Stimulated activated CD4-positive, alpha-beta T cell treated with anti-CD3 and anti-CD28 coated beads, Interleukin-1b, Interleukin-23, amount 100 ng/mL, for 1 hour (primary cell): ENCODE measurements at places on chromosomes 5 and 9.

GRCh38 chr5:142215915-142216681 lies 107.5 kb downstream of the NDFIP1 start:
- no peak for DNase-seq

DNA sequence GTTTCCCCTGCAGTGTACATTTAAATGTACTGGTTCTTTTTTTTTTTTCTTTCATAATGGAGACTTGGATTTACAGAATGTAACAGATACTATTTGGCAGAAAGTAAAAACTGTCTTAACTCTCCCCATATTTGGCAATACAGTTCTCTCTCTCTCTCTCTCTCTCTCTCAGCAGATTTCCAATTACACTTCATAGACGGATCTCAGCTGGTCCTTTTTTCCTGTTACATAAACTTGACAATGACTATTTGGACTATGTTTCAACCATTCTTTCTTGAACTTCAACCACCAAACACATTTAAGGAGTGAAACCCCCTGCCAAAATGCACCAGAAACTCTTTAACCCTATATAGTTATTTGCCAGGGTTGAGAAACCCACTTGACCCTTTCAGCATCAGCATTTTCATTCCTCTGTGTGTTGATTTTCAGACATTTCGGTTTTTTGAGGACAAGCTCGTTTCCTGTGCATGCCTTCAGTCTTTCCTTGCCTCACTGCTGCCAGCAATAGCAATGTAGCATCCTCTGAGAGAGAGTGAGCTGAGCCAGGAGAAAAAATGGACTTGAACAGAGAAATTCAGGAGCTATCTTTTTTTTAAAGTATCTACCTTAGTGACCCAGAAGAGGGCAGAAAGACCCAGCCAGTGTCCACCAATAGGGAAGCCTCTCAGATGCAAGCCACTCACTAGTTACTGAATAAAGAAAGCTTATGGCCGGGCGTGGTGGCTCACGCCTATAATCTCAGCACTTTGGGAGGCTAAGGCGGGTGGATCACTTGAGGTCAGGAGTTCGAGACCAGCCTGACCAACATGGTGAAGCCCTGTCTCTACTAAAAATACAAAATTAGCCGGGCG lies 26.0 kb upstream of the GNA14 start:
- no peak for DNase-seq

GRCh38 chr5:128665747-128666355 lies 127.8 kb upstream of the FBN2 start:
- DNase-seq: no peak

GRCh38 chr5:763397-763796 lies 21.1 kb downstream of the ZDHHC11B start:
- no peak for DNase-seq

- DNase-seq: no peak
Measured at GRCh38 chr9:137763271-137763955, 114.2 kb upstream of the CACNA1B start.

DNA sequence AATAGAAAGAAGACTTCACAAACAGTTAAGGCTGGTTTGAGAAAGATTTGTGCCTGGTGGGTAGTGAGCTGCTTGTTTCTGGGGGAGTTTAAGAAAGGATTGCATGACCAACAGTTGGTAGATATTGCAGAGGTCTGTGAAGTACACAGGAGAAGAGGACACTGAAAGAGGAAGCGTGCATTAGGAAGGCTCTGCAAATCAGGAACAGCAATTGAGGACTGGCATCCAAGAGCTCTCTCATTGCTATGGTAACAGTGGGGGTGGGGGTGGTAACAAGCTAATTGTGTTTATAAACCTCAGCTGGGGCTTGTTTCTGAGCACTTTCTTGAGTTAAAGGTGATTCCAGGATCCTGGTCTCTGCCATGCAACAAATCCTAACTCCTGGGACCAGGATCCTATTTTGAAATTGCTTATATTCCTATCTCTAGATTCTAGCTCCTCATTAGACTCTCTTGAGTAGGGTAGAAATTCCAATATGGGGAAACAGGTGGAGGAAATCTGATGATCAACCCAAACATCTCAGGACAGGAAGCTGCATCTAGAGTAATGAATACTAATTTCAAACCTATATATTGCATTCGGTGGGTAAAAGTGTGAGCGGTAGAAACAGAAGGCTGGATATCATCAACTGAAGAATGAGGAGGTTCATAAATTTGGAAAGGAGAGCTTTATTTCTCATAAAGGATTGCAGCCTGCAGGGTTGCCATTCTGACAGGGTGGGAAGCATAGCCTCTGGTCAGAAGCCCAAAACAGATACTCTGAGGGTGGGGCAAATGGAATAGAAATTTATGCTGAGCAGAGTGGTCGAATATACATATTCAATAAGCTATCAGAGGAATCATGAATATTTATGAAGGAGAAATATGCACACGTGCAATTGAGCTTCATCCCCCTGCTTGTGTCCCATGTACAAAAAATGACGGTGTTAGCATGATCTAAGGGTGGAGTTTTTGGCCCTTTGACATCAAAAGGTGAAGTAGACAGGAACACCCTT lies 79.4 kb downstream of the PTTG1 start:
- DNase-seq: no peak

DNA sequence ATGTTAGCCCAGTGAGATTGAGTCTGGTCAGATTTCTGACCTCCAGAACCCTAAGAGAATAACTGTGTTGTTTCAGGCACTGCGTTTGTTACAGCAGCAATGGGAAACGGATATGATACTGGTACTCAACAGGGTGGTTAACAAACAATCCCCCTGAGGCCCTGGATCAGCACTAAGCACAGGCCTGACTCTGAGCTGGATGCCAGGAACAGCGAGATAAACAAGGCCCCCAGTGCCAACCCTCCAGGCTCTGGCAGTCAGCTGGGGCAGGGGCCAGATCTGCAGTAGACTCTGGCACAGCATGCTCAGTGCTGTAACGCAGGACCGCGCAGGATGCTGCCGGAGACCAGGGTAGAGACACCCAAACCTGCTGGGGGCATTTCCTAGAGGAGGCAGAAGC lies 22.1 kb downstream of the CPLX2 start:
- DNase-seq: no peak

DNA sequence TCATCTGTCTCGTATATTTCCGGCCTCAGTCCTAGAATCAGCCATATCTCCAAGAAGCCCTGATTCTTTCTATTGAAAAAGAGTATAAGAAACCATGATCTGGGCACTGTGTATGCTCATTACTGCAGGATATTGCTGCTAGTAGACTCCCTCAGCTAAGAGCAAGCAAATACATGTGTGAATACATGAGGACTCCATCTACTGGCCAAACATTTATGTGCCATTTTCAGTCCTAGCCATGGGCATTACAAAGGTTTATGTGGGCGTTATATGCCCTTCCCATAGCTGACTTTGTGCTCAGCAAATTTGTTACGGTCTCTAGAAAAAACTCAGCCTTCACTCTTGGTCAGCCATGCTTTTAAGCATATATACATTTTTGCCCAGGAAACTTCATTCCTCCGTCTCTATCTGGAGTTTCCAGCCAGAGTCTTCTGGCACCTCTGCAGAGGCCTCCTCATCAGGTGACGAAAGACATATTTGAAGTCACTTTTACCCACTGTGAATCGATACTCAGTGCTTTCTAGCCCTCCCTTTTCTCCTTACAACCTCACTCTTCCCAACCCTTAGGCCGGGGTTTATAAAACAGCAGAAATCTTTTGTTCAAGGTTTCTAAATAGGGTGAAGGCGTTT lies 1495.6 kb upstream of the CDH6 start:
- no peak for DNase-seq

DNA sequence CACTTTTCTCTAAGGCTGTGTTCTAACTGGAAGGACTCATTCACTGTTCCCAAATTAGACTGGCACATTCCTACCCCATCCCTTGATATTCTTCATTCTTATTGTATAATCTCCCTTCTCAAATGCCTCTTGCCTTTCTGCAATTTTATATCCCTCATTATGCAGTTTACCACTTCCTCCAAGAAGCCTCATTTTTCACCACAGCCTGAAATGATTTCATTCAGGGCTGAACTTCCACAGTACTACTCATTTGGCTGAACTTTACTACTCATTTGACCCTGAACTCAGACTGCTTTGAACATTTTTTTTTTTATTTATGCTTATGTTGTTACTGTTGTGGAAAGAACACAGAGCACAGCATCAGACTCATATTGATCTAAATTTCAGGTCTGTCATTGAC lies 32.7 kb downstream of the GRIA1 start:
- DNase-seq: no peak

- no peak for DNase-seq
Measured at GRCh38 chr5:170077526-170077925, 28.2 kb upstream of the FOXI1 start.

GRCh38 chr5:143755966-143756365 lies 56.0 kb upstream of the HMHB1 start:
- DNase-seq: no peak

DNA sequence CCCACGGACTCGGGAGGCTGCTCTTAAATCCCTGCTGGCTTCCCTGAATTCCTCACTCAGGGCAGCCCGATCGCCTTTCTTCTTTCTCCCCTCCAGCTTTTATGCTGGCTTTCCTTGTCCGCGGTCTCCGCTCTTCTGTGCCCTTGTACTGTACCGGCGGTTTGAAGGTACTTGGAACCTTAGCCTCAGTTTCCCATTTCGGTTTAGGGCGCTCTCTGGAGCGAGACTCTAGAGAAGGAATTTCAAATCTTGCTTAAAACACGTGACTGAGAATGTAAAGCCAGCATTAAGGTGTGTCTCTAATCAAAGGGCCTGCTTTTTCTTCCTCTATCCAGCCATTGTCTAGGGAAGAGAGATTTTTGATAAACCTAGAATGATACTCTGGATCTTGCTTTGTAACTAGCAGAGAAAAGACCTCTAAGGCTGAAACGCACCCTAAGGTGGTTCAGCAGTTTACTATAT lies 650 bp downstream of the GPR107 start:
- no peak for DNase-seq

DNA sequence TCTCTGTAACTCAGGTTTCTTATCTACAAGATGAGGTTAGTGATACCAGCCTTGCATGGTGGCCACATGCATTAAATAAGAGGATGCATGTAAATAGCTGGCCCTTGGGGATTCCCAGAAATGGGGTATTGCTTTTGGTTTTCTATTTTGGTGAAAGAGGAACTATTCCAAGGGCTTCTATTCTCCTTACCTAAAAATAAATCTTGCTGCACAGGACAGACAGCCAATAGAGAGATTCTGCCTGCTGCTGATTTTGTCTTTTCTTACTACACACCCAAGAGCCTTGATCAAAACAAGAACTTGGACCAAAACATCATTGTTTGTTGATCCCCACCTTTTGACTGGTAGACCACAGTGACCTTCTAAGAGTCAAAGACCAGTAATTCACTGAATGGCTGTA lies 161.8 kb downstream of the PJA2 start:
- no peak for DNase-seq

DNA sequence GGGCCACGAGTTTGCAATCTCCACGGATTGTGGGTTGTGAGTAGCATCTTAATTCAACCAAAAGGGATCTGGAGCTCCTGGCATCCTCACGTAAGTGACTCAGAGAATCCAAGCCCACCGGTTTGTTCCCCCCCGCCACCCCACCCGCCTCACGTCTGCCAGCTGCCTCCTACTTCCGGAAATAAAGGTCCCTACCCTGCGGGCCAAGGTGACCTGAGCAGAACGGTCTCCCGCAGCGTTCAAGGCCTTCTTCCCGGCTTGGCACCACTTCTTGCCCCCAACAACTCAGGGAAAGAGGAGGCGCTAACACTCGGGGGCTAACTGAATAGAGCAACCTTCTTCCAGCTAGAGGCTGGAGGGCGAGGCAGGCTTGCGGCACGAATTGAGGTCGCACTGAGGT lies 8.8 kb upstream of the GPRIN1 start:
- no peak for DNase-seq
